Fibroblast of skin of right biceps (primary cell): ENCODE measurements at places on chromosomes 7 and 10.

DNA sequence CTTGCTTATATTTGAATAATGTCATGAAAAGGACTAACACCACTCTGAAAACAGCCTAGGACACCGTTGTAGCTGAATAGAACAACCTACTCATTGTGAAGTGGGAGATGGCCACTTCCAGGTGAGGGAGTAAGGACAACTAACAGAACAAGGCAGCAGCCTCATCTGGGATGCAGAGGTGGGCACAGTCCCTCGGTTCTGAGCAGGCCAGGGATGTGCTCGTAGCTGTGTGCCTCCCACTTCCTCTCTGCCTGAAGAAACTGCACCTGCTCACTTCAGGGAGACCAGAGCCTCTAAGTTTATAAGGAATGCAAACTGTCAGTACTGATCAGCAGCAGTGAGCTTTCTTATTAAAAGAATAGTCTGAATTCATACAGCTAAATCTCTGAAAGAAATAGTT is 2.5 kb downstream of the VSTM4 start:
- DNase-seq, result no peak

DNA sequence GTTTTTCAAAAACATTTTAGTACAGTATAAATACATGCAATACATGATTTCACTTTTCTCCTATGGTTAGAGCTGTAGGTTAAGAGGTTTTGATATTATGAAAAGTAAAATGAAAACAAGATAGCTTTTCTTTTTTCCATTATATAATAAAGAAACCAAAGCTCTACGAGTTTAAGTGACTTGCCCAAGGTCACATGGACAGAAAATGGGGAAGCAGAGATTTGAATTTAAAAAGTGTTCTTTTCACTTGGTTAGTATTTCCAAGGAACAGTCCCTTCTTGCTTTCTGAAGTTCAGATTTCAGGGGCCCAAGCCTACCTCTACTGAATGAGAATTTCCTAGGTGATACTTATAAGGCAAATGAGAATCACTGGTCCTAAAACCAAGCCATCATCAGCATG is 13.2 kb upstream of the MAP3K8 start:
- DNase-seq, result no peak

GRCh38 chr7:73974948-73975926 is 52.7 kb upstream of the ELN start:
- no peak for DNase-seq

GRCh38 chr10:66680886-66681285 is 244.9 kb upstream of the LRRTM3 start:
- DNase-seq, result peak; percentile 75

- no peak for DNase-seq
Observed at GRCh38 chr7:86706406-86706805, 62.7 kb downstream of the GRM3 start.

DNA sequence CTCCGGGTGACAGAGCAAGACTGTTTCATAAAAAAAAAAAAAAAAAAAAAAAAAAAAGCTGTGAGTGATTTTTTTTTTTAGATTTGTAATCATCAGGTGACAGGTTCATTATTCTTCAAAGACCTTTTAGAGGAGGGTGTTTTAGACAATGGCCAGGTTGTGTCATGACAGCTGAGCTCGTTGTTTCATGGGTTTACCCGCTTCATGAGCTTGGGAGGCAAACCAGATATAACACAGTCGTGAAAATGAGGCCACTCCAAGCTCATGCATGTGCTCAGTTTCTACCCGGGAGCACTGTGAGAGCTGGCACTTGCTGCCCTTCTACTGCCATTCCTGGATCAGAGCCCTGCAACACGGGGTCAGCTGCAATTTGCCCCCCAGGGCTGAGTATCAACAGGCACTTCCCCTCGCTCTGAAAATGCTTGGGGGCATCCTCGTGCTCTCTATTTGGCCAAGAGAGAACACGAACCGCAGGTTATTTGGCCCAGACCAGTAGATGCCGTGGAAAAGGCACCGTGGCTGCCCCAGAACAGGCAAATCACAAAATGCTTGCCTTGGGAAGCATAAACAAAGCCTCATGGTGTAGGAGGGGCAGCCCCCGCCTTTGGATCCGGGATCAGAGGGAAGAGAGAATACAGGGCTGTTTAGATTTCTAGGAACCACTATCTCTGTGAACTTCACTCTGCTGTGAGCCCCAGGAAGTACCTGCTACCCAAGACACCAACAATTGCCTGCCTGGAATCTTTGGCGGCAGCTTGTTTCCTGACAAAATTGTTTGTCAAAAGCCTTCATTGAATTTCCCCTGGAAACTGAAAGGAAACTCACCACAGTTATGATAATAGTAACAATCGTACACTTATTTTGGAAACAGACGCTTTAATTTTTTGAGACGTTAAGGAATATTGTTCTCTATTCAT is 371.0 kb downstream of the FRMD4A start:
- no peak for DNase-seq

DNA sequence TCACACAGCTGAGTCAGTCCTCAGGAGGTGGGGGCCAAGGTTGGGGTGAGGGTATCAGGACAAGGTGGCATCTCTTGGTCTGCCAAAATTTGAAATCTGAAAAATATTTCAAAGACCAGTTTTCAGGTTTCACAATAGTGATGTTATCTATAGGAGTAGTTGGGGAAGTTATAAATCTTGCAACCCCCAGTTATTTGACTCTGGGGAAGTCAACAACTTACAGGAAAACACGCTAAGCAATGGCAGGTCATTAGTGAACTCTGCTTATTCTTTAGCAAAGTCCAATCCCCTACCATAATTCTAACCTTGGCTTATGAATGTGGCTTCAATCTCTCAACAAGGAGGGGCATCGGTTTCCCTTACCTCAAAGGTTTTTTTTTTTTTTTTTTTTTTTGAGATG is 94.9 kb downstream of the MARCHF5 start:
- no peak for DNase-seq

DNA sequence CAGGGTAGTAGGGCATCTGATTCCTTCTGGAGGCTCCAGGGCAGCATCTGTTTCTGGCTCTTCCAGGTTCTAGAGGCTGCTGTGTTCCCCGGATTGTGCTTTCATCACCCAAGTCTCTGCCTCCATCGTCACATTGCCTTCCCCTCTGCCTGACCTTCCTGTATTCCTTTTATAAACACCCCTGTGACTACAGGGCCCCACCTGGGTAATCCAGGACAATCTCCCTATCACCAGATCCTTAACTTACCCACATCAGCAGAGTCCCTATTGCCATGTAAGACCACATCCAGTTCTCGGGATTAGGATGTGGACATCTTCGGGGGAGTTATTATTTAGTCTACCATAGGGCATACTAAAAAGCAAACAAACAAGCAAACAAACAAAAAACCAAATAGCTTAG is 39.4 kb upstream of the AGR3 start:
- no peak for DNase-seq

DNA sequence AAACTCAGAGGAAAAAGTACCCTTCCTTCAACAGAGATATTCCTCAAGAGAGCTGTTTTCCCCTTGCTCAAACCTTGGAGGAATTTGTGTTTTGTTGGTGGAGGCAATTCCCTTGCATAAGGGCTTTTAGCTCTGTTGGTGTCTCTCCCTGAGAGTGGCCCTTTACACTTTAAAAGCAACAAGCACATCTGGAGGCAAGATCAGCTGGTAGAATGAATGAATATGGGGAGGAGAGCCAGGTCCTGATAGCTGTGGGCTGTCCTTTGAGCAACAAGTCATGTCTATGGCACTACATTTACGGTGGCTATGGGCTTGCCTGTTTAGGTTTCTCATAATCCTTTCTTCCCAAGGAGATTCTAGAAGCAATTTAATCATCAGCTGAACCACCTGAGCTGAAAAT is 384.0 kb downstream of the SORCS3 start:
- DNase-seq, result no peak

- no peak for DNase-seq
Observed at GRCh38 chr10:101002456-101002855, 2.8 kb downstream of the LZTS2 start.

- no peak for DNase-seq
Observed at GRCh38 chr10:9668411-9668810, 1349.3 kb upstream of the CELF2 start.

DNA sequence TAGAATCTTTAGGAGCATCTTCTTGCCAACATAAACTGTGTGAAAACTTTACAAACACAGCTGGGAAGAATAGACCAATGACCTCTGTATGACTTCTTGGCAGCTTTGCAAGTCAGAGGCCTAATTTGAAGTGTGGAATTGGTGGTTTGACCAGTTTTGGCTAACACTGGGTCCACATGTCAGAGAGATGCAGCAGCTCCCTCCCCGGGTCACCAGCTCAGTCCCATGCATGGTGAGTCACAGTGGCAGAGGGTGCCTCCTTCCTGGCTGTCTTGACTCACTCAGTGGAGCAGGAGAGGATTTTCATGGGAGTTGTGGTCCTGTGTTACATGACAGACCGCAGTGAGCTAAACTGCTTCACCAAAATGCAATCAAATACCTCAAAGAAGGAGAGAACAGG is 8.2 kb upstream of the STARD3NL start:
- DNase-seq, result peak; percentile 52

GRCh38 chr10:58477122-58477521 is 35.5 kb upstream of the BICC1 start:
- peak; percentile 84 for DNase-seq

DNA sequence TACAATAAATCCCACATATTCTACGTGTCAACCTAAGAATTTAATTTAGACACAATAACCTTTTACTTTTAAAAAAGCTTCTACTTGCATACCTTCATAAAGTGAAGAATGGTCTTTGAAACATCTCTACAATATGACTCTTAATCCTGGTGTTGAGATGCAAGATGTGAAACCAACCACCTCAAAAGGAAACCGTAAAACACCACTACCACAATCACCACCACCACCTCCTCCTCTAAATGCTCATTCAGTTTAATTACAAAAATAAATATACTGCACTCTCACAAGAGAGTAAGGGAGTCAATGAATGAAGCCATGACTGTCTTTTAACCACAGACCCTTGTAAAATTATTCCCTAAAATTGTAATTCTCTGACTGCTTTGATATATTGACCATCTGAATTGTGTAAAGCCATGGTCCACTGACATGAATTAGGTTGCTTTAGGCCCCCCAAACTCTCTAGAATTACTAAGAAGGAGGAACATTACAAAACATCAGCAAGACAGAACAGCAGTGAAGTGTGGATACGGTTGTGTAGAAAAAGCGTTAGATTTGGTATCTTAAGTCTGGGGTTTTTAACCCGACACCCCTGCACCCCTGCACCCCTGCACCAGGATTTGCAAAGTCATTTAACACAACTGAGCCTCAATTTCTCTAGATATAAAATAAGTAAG is 171.4 kb downstream of the SFMBT2 start:
- no peak for DNase-seq

- peak; percentile 96 for DNase-seq
Observed at GRCh38 chr7:102991540-102992214, 78.9 kb downstream of the LRRC17 start.

DNA sequence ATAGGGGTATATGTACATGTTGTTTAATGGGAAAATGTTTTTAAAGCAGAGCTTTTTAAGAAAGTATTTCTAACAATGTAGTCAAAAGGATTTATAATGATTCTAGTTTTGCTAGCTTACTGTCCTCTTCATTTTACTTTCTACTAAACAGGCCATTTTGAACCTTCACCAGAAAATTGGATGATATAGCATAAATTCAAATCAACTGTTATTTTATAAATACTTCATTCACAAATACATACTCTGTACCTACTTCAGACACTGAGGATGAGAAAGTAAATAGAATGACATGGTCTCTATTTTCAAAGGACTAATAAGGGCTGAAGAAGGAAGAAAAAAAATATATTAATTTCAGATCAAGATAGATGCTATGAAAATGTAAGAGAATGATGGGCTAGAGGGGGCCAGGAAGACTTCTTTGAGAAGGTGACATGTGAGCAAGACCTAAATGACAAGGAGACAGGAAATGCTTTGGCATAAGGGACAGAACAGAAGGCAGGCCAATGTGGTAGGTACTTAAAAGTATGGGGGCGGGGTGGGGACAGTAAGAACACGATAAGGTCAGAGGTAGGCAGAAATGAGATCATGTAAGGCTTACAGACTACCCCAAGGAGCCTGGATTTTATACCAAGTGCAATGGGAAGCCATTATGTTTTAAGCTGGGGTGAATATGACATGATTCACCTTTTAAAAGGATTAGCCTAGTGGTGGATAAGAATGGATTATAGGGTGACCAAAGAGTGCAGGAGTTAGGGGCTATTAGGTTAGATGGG is 5.2 kb downstream of the NAMPT start:
- no peak for DNase-seq

- peak; percentile 38 for DNase-seq
Observed at GRCh38 chr7:11709196-11709595, 122.8 kb downstream of the THSD7A start.

- no peak for DNase-seq
Observed at GRCh38 chr7:29109358-29109757, 37.0 kb downstream of the CPVL start.

GRCh38 chr10:126640401-126640800 is 30.1 kb downstream of the C10orf90 start:
- peak; percentile 33 for DNase-seq

GRCh38 chr10:128867819-128868218 is 599.2 kb upstream of the MGMT start:
- no peak for DNase-seq

DNA sequence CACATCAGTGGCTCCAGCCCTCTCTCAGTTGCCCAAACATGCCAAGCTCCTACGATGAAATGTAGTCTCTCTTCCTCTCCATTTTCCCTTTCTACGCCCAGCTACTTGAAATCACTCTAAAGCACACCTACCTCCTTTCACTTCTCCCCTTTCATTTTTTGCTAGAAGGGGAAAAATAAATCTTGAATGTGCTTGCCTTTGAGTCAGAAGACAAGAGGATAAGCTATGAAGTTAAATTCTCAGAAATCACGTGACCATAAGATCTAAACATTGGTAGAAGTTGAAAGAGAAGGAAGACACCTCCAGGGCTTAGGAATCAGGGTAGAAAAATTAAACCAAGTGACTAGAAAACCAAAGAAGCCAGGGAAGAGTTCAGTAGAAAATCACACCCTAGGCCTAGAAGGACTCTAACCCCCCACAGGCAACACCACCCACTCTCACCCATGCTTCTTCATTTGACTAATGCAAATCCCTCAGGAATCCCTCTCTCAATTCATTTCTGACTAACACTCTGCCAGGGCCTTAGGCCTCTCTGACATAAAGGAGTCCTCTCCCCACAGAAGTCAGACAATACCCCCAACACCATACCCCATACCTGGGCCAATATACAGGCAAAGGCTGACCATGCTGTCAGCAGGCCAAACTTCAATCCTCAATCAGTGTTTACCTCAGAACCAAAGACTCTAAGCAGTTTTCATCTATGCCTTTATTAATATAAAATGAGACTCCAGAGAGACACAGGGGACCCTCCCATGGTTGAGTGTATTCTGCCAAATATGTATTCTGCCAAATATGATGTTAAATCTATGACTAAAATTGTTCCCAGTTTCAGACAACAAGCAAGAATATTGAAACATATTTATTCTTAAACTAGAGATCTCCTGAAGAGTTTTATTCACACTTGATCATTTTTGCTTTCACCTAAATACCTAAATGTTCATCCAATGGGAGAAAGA is 84.8 kb downstream of the ELMO1 start:
- no peak for DNase-seq

GRCh38 chr10:34479520-34480179 is 335.4 kb downstream of the PARD3 start:
- no peak for DNase-seq
